ENCODE measurements at places on chromosomes 1 and 21.

GRCh38 chr1:26574719-26575251, 45.2 kb downstream of the RPS6KA1 start:
- no peak for DNase-seq

DNA sequence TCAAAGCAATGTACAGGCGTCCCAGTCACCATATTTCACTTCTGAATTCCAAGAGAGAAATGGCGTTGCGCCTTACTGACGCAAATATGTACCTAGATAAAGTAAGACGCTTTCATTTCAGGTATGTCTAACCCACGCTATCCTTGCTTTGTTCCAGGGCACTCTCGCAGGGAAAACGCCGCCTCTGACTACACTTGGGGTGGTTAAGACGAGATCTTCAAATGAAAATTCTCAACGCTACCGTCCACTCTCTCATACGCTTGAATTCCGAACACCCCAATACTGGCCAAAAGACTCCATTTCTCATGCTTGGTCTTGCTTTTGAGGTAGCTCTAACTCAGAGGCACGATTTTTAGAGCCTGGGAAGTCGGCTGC, 736 bp upstream of the ZMPSTE24 start:
- DNase-seq = no peak

DNA sequence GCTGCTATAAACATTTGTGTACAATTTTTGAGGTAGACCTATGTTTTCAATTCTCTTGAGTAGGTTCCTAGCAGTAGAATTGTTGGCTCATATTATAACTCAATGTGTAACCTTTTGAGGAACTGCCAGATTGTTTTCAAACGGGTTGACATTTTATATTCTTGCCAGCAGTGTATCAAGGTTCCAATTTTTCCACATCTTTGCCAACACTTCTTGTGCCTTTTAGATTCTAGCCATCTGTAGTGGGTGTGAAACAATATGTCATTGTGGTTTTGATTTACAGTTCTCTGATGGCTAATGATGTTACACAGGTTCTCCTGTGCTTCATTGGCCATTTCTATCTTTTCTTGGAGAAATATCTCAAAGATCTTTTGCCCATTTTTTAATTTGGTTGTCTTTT, 36.4 kb downstream of the MAP3K7CL start:
- DNase-seq = no peak

DNA sequence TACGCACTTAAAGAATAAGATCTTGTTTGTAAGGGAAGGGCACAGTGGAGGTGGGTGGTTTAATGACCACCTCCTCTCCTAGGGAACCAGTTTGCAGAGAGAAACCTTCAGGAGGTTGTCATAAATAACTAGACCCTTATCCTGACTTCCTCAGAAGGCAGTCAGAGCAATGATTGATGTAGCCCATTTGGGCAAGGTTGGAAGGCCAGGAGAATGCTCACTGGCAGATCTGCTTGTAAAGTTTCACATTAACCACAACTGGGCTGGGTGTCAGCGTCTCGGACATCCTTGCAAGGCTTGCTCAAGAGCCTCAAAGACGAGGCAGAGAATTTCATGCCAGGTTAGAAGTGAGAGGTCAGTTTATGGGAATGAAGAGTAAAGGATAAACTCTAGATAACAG, 87.6 kb upstream of the TRABD2B start:
- no peak for DNase-seq

GRCh38 chr1:15522551-15522950, 1.5 kb downstream of the CASP9 start:
- DNase-seq = no peak

- no peak for DNase-seq
These were observed 20.3 kb downstream of the LTN1 start for GRCh38 chr21:28972398-28972797.

GRCh38 chr1:228812961-228813360, 77.7 kb downstream of the RHOU start:
- no peak for DNase-seq

DNA sequence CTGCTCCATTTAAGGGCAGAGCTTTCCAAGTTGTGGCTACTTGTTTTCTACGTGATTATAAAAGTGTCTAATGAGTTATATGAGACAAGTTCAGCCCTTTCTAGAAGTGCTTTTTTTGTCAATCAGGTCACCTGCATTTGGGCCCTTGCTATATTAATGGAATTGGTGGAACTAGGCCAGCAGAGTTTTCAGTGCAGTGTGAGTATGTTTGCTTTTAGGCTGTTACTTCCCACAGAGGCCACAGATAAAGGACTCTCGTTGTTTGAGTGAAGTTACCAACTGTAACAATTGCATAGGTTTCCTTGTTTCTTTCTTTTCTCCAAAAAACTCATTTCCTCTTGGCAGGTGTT, 10.9 kb downstream of the SMAP2 start:
- no peak for DNase-seq

Data from stimulated activated CD4-positive, alpha-beta T cell treated with anti-CD3 and anti-CD28 coated beads, TNF-alpha, amount 100 ng/mL, for 1 hour (primary cell).